RPMI7951 (cell line): ENCODE measurements at places on chromosomes 7 and 10. TPM values are rescaled to one million over a fixed set of nuclear protein-coding genes. Genes with fewer than 3 reads are reported as not detected.

DNA sequence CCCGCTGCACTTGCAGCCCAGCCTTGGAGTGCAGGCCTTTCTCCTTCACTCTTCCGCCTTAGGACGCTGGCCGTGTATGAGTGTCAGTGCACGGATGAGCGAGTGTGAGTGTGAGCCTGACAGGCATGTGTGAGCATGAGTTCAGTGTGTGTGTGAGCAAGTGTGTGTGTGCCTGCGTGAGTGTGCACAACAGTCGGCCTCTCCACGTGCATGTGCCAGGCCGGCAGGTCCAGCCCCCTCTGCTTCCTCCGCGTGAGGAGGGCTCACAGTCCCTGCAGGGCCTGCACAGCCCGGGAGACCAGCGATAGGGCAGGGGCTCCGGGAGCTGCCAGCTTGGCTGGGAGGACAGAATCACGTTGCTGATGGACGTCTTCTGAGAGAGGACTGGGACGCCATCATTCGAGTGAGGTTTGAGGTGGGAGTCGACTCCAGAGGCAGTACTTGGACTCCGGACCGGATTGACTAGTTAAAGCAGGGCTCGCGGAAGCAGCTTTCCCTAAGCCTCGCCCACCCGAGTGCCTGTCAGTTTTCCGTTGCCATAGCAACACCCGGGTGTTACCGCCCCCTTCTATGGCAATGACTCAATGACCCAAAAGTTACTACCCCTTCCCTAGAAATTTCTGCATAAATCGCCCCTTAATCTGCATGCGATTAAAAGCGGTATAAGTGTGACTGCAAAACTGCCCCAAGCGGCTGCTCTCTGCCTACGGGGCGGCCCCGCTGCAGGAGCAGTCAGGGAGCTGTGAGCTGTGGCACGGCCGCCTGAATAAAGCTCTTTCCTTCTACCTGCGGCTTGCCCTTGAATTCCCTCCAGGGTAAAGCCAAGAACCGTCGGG is 19.6 kb upstream of the CFAP46 start:
- DNase-seq: peak; percentile 53

DNA sequence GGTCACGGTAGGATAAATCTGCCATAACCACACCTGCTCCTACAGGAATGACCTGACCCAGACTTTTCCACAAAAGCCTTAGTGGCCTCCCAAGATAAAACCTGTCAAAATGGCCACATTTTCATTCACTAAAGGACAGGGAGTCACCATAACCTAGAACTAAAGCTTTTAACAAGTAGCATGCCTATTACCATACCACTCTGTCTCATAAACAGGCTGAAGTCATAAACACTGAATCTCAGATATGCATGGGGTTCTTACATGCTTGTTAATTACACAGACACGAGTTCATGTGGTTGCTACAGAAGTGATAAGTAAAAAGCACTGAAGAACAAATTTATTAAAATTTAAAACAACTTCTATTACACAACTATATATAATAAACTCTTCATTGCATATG is 56.0 kb downstream of the HIPK2 start:
- no peak for DNase-seq

DNA sequence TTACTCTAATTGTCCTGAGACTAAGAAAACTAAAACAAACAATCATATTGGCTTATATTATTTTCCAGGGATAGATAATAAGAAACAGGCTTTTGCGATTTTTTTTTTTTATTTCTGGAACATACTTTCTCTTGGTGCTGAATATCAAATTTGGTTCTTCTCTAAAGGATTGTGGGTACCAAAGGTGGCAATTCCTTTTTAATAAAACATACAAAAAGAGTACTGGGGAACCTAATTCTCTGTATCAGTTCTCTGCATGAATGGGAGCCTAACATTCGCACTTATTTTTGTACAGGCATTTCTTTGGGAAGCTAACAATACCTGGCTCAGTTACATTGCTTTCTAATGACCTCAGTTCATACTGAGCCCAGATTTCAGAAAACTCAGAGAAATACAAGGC is 32.8 kb downstream of the LRRC18 start:
- no peak for DNase-seq

DNA sequence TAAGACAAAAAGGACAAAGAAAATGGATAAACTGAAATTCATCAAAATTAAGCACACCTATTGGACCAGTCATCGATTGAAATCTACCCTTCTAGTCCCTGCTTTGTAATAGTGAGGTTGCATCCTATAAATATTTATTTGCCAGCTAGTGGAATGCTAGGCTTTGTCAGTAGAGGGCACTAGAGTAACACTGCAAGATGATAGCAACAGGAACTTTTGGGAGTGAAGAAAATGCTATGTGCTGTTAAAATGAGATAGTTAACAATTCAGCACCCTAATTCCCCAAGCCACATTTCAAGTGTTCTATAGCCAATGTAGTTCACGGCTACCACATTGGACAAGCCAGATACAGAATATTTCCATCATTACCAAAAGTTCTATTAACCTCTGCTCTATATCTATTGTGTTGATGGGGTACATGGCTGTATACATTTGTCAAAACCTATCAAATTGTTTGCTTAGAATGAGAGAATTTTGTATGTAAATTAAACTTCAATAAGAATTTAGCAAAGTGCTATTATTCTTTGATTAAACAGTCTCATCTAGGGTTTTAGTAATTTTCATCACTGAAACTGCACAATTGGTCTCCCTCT is 69.8 kb downstream of the LSMEM1 start:
- DNase-seq: peak; percentile 54

DNA sequence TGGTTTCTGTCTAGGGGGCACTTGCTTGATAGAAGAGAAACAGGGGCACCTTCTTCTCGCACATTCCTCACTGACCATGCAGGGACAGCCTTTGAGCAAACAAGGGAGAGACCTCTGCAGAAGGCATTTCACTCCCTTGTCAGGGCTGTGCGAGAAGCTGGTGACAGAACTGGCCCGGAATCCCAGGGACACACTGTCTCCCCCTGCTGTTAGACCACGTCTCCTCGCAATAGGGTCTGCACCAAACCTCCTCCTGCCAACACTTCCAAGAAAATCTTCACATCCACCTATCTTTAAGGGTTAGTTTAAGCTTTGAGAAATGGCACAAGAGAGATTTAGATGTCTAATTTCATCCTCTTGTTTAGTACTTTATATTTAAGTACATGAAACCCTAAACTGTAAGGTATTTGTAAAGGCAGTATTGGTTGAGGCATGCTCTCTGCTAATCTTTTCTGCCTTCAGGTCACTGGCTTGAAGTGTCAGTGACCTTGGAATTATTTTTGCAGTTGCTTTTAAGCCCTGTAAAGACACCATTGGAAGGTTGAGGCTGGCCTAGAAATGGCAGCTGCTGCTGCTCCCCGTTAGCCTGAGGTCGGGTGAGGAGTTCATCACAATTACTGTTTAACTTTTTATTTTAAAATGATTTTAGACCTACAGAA is 37.0 kb downstream of the RBM20 start:
- DNase-seq: peak; percentile 43

DNA sequence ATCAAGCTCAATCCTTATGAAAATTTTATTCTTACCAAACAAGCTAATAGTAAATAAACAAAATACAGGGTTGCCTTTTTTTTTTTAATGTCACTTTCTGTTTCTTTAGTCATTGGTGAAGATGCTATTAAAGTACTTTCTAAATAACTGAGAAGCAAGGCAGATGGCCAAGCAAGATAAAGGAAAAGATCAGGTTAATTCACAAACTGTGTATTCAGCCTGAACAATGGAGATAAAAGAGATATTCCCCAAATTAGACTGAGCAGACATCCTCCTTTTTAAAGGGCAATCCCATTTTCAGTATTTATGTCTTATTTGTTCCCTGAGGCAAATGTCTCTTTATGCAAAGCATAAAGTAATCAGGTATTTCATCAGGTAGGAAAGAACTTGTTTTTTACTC is 23.1 kb upstream of the XRCC2 start:
- no peak for DNase-seq

- peak; percentile 70 for DNase-seq
These were observed at the start of gene CH25H for GRCh38 chr10:89207181-89207800. TSS of gene CH25H (minus strand) at chr10:89207317. CDS start at chr10:89207292, 25 bp downstream.

DNA sequence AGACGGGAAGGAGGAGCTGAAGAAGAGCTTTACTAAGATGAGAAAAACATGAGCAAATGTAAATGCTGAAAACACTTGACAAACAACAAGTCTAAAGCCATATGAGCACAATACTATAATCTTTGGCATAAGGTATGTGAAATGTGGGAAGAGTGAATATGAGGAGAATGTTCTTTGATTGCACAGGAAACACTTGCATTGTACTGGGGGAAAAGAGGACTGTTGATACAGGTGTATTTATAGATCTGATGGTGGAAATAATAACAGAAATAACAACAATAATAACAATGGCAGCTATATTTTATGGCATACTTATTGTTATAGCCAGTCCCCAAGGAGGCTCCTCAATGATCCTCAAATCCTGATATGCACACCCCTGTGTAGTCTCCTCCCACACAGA is 23.0 kb downstream of the ARHGAP12 start:
- no peak for DNase-seq

GRCh38 chr10:93180482-93180931 is 106.8 kb downstream of the CYP26A1 start:
- DNase-seq: peak; percentile 90

The FOXI2 gene
- not detected in 2 replicates for total RNA-seq

The CYP2W1 gene
- not detected in 2 replicates for total RNA-seq

The PROSER2 gene
- total RNA-seq: 0.84 and 1.6 TPM in 2 replicates
